ENCODE measurements at places on chromosomes 12 and 14.

DNA sequence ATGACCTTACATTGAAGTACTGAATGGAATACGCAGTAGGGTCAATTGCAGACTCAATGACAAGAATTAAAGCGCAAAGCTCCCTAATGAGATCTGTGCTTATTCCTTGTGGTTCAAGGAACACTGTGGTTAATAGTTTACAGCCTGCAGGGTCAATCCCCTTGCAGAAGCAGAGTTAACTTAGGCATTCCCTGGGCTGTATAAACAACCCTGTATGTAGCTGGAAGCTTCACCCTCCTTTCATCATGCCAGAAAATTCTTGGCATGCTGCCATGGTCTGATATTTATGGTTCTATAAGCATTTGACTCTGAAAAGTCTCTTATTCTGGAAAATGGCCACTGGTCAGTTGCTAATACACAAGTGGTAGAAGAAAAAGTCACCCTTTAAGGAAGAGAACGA lies 227.7 kb downstream of the NOVA1 start:
- no peak for DNase-seq

DNA sequence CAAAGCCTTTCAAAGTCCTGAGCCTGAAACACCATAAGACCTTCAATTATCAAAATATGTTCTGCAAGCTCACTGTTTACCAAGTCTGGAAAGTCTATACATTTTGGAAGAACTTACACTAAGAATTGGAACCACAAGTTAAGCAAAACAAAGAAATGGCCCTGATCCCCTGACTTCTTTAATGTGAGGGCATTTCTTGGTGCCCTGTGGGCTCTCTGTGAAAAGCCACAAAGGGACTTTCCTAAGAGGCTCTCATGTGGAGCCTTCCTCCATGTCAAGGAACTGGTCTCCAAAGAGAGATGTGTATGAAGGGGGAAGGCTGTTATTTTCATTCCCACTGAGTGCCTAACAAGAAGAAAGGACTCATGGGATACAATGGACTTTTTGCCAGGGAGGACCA lies 13.5 kb upstream of the MYH6 start:
- DNase-seq: peak; percentile 70

GRCh38 chr14:101521473-101521915 lies 39.8 kb upstream of the DIO3 start:
- DNase-seq: no peak

- DNase-seq: no peak
These were observed 42.8 kb downstream of the ZC3H14 start for GRCh38 chr14:88605594-88605993.

DNA sequence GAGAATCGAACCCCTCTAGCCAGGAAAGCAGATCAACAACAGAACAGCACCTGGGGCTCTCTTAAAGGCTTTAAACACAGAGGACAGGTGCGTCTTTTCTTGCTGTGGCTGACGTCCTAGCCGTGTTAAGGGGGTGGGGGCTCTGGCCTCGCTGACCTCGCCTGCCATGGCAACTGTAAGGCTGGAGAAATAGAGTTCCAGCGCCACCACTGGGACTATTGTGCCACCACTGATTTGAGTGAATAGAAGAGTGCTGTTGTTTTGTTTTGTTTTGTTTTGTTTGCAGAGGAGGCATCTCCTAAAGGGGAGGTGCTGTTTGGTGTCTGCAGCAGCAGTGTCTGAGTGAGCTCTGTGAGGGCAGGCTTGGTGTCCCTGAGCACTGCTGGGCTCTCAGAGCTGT lies 34.2 kb upstream of the PRMT8 start:
- DNase-seq: no peak

DNA sequence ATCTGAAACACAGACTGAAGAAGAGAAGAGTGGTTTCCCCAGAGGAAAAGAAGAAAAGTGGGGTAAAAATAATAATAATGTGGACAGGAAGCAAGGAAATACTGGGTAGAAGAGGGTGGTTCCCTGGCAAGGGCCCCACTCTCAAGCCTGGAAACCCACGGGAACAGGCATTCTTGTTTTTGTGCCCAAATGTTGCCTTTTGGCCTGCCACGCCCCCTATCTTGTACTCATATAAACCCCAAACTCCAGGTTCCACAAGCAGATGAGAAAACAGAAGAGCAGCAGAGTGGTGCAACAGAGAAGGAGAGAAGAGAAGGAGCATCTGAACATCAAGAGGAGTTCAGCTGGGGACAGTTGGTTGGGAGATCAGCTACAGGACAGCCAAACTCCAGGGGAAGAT lies 51.2 kb downstream of the NDUFA12 start:
- DNase-seq: no peak
